Psoas muscle (tissue), 8 donors: ENCODE measurements at places on chromosomes 12 and 14. TPM values are rescaled to one million over a fixed set of nuclear protein-coding genes. Genes with fewer than 3 reads are reported as not detected.

LALBA gene
- not detected for total RNA-seq

MIP gene
- not detected for total RNA-seq

DNA sequence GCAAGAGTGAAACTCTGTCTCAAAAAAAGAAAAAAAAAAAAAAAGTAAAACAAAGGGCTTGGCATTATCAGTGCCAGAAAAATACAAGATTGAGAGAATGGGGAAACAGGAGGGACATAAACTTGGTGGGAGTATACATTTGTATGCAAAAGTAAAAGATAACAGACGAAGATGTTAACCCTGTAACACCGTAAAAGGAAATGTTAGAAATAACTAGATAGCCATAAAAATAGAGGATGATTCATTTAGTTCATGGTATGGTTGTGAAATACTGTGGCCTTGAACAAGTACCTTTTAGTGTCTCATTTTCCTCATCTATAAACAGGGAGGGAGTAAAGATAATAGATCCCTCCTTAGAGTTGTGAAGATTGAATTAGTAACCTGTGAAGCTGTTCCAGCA, 33.3 kb downstream of the ATP2A2 start:
- H3K27ac ChIP-seq: peak overlapping the region; percentile 73
- peaks cover 17% of the 10 kb centered on the region for H3K36me3 ChIP-seq
- H3K4me1 ChIP-seq: peaks cover 34% of the 10 kb centered on the region
- no peaks in the 10 kb centered on the region for H3K27me3 ChIP-seq
- no peak overlapping the region for H3K4me3 ChIP-seq

DNA sequence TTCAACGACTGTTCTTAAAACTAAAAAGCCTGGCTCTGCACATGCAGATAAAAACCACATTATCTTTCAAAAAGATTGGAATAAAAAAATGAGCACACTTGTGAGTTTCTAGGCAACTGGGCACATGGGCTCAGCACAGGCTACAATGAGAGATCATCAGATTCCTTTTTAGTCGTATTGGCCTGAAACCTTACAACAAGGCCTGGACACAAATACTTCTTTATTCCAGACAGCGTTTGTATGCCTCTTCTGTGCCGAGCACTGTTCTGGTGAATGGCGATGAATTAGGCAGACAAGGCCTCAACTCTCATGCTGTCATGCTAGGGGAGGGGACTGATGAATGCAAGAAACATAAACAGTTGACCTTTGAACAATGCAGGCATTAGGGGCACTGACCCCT, 463.0 kb downstream of the AACS start:
- H3K4me1 ChIP-seq: no peaks in the 10 kb centered on the region
- no peak overlapping the region for H3K27ac ChIP-seq
- H3K27me3 ChIP-seq: no peaks in the 10 kb centered on the region
- no peak for DNase-seq
- no peak overlapping the region for H3K4me3 ChIP-seq
